ENCODE measurements at places on chromosomes 3 and 15.

DNA sequence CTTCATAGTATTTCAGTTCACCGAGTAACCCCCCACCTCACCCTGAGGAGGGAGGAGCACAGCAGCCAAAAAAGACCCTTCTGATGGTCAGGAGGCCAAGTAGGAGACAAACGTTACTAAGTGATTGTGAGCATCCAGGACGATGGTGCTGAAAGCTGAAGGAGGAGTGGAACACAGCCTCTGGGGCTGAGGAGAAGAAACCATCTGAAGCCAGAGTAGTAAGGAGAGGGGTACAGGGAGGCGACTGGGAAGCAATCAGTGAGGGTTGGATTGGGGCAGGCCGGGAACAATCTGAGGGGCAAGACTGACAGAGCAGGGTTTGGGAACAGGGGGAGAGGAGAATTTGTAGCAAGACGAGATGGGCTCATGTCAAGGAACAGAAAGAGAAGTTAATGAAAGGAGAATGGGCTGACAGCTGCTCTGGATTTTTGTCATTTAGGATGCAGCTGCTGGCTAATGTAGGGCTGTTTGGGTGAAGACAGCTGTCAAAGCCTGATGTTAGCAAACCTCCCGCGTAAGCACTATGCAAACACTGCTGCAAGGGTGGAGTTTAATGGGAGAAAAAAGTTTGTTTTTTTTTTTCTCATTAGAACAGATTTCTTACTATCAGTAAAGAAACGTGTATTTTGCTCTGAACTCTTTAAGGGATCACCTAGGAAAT lies 622.2 kb downstream of the EDEM1 start:
- DNase-seq, result no peak

DNA sequence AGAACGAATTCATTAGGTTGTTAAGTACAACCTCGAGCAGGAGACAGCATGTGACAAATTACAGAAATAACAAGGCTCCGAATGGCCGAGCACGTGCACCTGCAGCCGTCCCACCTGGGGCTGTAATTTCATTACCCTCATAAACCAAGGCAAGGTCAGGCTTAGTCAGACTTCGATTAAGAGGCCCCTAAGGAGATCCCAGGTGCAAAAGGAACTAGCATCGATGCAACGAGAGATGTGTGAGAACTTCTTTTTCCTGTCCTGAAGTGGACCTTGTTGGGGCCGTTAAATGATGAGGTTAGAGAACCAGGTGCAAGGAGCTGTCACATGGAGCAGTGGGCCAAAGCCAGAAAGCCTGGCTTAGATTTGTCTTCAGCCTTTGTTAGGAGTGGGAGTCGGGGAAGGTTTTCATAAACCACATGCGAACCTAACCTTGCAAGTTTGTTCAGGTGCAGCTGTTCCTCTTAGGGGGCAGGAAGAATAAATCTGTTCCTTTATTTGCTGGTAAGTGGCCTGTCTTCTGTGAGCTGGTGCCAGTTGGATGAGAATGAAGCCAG lies 559.9 kb upstream of the MCTP2 start:
- DNase-seq, result no peak

DNA sequence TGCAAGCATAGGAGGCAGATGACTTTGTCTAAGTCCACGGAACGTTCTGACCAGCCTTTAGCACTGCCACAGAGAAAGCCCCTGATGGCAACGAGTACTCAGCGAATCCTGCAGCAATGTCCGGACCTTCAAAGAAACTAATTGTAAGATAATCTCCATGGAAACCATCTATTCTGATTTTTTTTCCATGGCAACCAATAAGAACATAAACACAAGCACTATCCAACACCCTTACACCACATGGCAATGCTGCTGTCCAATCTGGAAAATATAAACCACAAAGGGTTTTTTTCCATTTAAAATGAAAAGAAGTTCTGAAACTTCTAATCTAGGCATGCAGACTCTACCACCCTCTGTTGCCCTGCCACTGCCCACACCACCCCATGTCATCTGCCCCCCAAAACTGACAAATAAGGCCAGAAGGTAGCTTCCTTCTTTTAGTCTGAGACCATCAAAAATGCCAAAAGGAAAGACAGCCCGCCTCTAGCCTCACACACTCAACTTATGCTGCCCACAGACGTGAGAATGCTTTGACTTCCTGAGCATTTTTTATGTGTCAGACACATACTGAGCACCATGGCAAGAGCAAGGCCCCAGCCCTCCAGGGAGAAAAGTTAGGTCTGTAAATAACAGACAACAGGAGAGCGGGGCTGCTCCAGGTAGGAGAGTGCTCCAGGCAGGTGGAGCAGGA lies 44.5 kb downstream of the POC1A start:
- DNase-seq, result no peak

DNA sequence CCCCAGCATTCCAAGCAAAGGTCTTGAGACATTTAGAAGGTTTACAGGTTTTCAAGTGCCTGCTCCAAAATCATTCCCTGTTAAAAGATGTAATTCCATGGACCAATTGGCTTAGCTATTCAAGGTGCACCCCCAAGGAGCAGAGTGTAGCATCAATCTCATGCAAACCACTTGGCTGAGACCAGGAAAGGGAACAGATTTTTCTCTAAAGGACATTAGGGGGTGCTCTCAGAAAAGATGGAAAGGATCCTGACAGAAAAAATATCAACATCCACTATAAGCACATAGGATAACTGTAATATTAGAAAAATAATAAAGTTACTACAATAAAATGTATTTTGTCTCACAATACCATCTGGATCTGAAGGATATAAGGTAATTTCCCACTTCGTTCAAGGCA lies 328.0 kb upstream of the CDIN1 start:
- DNase-seq, result no peak

- no peak for DNase-seq
These were observed 26.5 kb downstream of the GOLGA6A start for GRCh38 chr15:74055804-74056203.

DNA sequence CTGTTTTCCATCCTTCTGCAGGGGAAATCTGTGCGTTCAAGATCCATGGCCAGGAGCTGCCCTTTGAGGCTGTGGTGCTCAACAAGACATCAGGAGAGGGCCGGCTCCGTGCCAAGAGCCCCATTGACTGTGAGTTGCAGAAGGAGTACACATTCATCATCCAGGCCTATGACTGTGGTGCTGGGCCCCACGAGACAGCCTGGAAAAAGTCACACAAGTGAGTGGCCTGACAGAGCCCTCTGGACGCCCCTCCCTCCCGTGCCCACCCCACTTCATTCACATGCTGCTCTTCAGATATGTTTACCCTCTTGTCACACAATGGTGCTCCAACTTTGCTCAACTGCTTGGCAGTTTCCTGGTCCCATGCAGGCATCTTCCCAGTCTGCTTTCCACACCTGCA lies 274.3 kb upstream of the TRIM42 start:
- DNase-seq, result no peak

GRCh38 chr3:15708882-15709677 lies 88.7 kb downstream of the ANKRD28 start:
- DNase-seq, result no peak

GRCh38 chr3:131835906-131836305 lies 198.9 kb downstream of the CPNE4 start:
- no peak for DNase-seq

DNA sequence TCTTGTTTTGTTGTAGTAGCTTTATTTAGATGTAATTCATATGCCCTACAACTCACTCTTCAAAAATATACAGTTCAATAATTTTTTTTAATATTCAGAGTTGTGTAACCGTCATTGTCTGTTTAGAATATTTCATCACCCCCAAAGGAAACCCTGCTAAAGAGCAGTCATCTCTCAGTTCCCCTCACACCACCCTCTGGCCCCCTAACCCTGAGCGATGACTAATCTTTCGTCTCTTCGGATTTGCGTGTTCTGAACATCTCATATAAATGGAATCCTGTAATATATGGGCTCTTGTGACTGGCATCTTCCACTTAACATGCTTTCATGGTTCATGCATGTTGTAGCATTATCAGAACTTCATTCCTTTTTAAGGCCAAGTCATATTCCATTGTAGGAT lies 183.8 kb downstream of the ATG7 start:
- no peak for DNase-seq

- no peak for DNase-seq
These were observed 161.2 kb downstream of the SOX2 start for GRCh38 chr3:181872887-181873286.

DNA sequence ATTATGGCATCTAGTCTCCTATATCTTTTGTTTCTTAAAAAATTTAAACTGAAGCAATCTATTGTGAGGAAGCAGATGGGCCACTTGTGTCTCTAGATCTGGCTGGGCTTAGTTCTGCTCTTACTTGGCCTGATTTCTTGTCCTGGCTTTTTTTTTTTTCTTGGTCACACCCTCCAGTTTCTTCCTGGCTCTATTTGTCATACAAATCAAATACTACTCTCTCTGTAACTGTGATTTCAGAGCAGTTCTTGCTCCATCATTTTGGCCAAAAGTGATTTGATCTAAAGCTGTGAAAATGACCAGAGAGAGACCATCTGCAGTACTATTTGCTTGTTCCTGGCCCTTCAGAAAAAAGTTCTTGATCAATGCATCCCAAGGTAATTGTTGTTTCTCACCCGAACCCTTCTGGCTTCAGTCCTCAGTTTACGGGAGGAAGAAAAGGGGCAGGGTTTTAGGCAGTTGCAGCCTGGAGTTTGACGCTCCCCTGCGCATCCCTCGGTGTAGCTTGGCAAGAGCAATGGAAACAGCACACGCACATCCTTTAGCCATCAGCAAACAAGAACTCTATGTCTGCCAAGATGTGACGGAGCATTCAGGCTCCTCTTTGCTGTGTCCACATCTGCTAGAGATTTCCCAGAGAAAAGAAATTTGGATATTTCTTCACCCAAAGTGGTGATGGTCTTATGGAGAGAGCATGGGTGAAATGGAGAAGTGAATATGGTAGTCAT lies 31.6 kb downstream of the CHST2 start:
- DNase-seq, result no peak

DNA sequence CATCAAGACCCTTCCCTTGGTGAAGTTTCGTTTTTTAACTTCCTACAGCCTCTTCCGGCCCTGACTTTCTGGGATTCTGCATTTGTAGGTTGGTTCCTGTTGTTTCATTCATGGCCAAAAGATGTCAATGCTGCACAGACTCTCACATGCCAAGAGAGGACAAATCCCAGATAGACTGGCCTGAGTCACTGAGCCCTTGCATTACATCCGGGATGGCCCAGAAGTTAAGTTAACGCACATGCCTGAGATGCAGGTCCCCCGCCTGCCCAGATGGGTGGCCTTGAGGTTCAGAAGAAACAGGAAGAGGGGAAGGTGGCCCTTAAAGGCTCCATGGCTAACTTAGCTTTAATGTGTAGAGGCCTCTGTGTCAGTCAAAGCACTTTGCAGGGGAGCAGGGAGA lies 51.6 kb upstream of the SRGAP3 start:
- no peak for DNase-seq

GRCh38 chr15:29867241-29868000 lies 45.2 kb upstream of the TJP1 start:
- no peak for DNase-seq

GRCh38 chr3:61808526-61808925 lies 247.2 kb downstream of the PTPRG start:
- DNase-seq, result no peak

GRCh38 chr3:24730173-24730572 lies 235.5 kb upstream of the THRB start:
- DNase-seq, result no peak

GRCh38 chr3:172709774-172710663 lies 848 bp downstream of the NCEH1 start:
- no peak for DNase-seq

GRCh38 chr3:4394048-4394447 lies 73.0 kb downstream of the SUMF1 start:
- no peak for DNase-seq

- DNase-seq, result no peak
These were observed 500.9 kb downstream of the SOX2 start for GRCh38 chr3:182212479-182213076.

DNA sequence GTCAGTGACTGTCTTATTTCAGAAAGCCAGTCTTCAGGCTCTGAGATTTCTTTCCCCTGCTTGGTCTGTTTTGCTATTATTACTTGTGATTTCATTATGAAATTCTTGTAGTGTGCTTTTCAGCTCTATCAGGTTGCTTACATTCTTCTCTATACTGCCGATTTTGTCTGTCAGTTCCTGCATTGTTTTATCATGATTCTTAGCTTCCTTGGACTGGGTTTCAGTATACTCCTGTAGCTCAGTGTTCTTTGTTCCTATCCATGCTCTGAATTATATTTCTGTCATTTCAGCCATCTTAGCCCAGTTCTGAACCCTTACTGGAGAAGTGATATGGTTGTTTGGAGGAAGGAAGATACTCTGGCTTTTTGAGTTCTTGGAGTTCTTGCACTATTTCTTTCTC lies 40.5 kb downstream of the CEP63 start:
- DNase-seq, result no peak

DNA sequence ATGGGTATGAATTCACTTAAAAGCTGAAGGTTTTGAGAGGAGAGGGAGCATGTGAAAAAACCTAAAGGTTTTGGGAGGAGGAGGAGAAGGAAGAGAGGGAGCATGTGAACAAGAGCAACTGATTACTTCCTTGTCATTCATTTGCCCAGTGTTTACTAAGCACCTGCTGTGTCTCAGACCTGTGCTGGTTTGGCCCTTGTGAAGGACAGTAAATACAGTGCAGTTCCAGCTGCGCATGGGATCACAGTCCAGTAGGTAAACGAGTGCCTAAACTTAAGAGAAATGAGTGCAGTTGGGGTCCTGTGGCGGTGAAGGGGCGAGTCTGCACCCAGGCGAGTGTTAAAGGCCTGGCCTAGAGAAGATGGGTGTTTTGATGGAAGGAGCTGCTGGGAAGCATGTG lies 38.6 kb downstream of the IGF1R start:
- no peak for DNase-seq

DNA sequence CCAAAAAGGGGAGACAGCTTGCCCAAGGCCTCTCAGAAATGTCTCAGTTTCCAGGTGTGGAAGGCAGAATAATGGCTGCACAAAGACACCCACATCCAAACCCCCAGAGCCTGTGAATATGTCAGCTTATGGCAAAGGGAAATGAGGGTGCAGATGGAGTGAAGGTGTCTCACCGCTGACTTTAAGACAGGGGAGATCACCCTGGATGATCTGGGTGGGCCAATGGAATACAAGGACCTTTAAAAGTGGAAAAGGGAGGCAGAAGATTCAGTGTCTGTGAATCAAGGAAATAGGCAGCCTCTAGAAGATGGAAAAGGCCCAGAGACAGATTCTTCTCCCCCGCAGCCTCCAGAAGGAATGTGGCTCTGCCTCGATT lies 48.8 kb upstream of the ATP2B2 start:
- DNase-seq, result no peak

DNA sequence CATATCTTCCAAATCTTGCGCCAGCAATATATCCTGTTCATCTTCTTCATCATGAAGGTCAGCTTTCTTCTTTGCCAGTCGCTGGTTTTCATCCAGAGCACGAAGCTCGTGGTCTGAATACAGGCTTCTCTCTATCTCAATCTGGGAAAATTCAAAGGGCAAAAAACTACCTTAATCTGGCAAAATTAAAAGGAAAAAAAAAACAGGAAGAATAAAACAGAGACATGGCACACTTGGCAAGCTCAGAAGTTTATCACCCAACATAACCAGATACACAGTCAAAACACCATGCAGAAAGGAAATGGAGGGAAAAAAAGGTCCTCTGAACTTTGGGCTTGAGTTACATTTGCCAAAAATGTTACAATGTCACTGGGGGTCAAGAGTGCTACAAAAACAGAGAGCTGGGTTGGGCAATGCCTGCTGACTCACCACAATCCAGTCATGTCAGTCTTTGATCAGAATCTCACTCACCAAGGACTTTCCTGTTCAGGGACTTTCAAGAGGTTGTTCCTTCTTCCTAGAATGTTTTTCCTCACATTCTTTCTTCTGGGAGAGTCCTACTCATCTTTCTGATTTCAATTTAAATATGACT lies 1.5 kb downstream of the MRPL46 start:
- DNase-seq, result no peak
